ENCODE measurements at places on chromosomes 16 and 17.

DNA sequence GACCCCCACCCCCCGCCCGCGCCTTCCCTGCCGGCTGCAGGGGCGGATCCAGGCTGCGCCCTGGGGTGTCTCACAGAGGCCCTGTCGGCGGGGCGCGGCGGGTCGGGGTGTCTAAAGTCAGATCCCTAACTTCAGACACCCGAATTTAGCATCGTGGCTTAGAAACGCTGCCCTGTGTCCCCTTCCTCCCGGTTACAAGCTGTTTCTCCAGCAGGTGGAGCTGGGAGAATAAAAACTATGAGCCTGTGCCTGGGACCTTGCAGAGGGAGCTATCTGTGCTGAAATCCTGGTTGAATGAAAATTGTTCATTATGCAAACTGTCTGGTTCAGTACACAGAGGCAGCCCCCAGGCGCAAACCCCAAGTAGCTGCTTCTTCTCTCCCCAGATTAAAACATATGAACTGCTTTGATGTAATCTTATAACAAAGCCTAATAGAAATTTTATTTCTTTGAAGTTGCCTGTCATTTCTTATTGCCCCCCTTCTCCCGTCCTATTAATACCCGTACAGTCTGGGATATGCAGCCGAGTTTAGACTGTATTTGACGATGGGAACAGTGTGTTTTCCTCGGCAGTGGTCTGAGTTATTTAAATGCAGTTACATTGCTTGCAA is 79.0 kb downstream of the RPA1 start:
- no peak for DNase-seq

DNA sequence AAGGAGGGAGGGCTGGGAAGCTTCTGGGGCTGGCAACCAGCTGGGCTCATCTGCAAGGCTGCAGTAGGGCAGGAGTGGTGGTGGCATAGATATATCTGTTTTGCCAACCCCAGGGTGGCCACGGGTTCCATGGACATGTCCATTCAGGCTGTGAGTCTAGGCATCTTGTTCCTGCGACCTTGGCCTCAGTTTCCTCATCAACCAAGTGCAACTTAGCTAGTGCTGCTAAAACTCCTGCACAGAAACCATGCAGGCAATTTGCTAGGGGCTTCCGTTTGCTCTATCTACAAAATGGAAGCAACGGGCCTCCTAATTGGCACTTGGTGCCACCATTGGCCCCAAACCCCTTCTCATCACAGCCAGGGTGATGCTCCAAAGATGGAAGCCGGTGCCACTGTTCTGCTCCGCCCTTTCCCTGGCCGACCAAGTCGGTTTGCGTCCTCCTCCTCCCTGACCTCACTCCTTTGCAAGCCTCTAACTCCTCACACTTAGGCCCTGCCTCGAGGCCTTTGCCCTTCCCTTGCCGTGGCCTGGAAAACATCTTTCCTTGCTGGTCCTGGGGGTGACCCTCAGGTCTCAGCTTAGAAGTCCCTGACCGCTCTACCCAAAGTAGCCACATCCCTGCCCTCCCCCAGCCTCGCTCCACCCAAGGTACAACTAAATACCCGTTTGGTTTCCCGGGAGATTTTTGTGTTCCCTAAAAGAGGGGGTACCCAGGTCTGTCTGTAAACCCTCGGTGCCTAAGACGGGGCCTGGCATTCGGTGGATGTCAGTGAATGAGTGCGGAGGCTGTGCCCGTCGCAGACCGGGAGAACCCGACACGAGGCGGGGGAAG is 1.2 kb downstream of the SREBF1 start:
- no peak for DNase-seq

DNA sequence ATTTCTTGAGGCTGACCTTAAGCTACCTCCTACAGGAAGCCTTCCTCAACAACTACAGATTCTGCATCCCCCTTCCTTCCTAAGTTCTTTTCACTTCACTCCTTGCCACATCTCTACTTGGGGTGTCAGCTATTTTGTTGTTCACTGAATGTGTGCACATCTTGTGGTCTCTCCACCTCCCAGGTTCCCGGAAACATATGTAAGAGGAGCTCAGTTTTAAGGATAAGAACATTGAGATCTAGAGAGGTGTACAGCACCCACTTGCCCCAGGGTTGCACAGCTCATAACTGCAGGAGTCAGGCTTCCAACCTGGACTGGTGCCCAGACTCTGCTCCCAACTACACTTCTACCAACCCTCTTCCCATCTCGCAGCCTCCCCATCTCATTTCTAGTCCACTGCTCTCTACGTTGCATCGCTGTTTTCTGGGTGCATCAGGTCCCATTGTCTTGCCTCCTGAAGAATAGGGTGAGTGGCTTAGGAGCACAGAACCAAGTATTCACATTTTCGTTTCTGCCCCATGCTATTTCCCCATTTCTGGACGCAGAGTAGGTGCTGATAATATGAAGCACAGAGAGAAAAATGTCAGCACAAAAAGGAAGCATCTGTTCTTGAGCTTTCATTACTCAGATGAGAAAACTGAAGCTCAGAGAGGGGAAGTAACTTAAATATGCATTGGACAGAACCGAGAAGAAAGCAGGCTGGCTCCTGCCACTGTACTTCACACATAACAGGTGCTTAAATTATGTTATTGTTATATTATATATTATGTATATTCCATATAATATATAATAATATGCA is 292.0 kb upstream of the CCL2 start:
- DNase-seq, result no peak

GRCh38 chr17:41621916-41622315 is 2.5 kb downstream of the KRT17 start:
- DNase-seq, result no peak

- DNase-seq, result no peak
Measured at GRCh38 chr16:23066676-23067075, 82.6 kb downstream of the USP31 start.

DNA sequence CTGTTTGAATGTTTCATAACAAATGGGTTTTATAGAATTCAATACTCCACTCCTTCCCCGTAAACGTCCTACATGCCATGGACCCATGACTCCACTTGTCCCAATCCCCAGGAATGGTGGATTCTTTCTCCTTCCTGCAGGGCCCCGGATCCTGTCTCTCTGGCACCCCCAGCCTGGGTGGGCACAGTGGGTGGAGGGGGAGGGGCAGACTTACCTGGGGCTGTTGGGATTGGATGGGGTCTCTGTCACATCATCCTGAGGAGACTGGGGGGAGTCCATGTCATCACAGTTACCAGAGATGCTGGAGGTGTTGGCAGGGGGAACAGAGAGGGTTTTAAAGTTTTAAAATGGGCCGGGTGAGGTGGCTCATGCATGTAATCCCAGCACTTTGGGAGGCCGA is 13.2 kb downstream of the TRPV3 start:
- DNase-seq, result no peak

DNA sequence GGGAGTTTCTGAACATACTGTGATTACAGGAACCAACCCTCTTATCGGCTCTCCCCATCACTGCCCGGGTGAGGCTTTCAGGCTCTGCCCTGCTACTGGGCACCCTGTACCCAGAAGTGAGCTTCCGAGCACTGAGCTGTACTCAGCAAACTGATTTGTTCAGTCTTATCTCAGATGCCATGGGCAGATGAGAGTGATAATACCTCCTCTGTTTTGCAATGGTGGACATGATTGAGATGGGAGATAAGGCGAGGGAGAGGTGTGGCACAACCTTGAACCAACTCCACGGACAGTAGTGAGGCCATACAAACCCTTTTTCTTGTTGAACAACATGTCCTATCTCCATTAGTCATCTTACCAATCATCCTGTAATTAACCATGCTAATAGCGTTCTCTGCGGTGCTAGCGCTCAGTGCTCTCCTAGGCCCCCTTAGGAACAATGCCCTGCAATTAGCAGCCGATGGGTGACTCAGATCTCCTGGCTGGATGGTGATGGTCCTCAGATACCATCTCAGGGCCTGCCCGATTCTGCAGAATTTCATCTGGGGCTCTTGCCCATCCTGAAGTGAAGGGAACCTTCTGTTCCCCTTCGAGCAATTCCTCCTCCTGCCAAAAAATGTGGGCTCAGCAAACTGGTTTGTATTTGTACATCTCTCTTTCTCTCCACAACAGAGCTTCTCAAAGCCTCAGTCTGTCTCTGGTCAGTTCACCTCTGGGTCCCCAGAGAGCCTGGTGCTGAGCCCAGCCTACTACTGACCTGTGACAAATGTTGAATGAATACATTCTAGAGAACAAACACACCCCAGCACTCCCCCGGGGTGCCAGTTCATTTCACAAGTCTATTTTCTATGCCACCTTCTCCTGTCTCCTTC is 139.3 kb upstream of the IRX3 start:
- no peak for DNase-seq

DNA sequence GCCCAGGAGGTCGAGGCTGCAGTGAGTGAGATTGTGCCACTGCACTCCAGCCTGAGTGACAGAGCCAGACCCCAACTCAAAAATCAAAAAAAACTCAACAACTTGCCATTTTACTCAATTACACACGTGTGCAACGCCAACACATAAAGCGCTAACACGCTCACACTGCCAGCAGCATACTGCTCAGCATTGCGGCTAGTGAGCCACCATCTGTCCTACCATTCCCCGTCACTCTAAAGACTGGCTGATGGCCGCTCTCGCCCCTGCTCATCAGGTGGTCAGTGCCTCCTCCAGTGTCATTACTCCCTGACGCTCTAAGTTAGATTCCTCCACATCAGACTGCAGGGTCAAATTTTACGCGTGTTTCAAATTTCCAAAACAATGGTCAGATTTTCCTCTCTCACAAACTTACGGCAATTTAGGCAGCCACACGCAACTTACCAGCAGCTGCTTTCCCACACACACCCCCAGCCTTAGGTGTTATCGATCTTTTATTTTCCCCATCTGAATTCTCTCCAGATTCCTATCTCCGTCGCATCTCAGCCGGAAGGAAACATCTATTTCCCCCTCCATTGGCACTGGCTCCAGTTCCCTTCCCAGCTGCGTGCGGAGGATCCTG is 240.8 kb downstream of the C16orf95 start:
- no peak for DNase-seq

- peak; percentile 39 for DNase-seq
Measured at GRCh38 chr17:58303971-58304749, 23.4 kb upstream of the MPO start.

DNA sequence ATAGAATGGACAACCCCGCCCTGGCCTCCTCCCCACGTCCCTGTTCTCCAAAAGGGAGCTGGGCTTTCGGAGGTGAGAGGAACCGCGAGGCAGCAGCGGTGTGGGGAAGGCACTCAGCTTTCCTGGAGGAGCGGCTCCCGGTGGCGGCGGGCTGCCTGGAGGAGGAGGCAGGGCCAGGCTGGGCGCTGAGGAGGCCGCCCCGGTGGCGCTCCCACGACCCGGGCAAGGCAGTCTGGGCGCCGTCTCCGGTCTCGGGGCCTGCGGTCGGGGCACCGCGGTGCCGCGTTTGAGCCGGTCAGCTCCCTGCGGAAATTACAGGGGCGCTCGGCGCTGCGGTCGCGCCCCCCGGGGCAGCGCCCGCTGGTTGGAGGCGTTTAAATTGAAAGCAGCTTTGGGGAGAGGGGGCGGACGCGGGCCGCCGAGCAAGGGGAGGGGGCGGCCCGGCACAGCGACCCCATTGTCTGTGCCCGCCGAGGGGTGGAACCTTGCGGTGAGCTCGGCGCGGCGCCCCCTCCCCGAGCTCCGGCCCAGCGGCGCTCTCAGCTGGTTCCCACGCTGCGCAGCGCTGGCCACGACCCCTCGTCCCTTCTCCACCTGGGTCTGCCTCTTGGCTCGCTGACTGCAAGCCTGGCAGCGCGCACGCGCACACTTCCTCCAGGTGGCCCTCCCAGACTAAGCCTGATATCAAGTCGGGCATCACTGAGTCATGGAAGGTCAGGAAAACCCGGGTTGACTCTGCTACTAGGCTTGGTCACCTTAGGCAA is 58.7 kb upstream of the DLX4 start:
- DNase-seq, result peak; percentile 3

DNA sequence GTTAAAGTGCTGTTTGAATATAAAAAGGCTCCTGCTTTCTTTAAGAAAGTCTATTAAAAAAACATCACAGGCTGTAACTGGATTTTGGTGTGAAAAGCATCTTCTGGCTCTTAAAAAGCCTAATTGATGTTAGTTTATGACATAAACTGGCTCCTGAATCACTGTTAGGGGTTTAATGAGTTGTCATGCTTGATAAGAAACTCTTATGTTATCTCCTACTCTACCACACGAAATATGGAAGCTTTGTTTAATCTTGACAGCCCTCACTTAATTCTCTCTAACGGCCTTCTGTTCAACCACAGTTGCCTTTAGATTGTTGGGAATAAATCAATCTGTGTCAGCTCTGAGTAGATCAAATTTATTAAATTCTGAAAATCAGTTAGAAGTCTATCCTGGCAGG is 51.5 kb downstream of the CPPED1 start:
- no peak for DNase-seq

DNA sequence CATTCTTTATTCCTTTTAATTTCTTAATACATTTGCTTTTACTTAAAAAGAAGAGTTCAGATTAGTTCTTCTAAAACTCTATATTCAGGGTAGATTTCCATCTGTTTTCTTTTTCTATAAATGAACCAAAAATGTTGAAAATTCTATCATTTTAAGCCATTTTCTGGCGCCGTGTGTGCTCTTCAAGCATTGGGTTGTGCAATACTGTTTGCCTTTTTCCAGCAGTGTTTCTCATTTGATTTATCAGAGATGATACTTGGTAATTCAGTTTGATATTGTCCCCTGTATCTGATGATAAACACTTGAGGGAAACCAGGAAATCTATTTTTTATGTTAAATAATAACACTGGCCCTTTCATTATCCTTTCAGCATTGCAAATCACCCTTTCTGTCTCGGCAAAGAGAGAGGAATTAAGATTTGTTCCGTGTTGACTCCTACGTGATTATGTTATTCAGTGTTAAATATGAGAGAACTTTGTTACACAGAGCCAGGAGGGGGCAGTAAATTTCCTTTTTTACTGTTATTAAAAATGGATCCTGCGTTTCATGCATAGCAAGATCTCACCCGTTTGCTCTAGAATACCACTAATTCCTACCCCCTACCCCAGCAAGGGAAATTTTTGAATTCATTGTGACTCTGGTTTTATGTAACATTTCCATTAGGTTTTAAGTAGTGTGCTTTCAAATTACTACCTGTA is 606.9 kb upstream of the RBFOX1 start:
- DNase-seq, result no peak

DNA sequence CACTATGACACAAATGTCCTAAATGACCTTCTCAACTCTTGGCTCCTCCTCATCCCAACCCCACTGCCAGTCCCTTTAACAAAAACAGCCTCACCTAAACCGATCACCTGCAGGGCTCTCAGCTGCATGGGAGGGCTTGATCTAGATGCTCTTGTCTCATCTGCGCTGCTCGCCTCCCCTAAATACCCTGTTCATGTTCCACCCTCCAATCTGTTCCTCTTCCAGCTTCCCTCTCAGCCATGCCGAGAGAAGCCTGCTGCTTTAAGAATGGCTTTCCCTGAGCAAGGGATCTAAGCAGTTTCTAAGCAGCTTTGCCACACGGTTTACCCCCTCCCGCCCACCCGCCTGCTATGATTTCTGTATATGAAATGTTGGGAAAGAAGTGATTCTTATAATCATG is 23.7 kb downstream of the PIPOX start:
- no peak for DNase-seq

- DNase-seq, result no peak
Measured at GRCh38 chr16:81448154-81449131, 3.8 kb downstream of the CMIP start.

DNA sequence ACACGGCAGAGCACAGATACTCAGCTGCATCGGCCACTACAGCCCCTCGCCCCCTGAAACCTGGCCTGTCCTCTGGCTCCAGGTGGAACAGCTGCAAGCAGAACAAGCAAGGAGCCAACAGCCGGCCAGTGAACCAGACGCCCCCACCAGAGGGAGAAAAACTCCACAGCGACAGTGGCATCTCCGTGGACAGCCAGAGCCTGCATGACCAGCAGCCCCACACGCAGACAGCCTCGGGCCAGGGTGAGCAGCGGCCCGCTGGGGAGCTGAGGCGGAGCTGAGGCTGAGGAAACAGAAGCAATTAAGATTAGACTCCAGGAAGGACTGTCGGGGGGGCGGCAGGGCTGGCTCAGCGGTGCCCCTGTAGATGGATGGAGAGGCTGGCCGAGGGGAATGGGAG is 16.7 kb downstream of the NGFR start:
- no peak for DNase-seq
